ENCODE measurements at places on chromosomes 5 and 9.

- DNase-seq, result no peak
Measured at GRCh38 chr5:20055301-20055700, 67.3 kb upstream of the CDH18 start.

GRCh38 chr9:124735121-124735520 is 36.0 kb downstream of the NR6A1 start:
- no peak for DNase-seq

- DNase-seq, result no peak
Measured at GRCh38 chr9:133233681-133234432, 24.8 kb upstream of the OBP2B start.

DNA sequence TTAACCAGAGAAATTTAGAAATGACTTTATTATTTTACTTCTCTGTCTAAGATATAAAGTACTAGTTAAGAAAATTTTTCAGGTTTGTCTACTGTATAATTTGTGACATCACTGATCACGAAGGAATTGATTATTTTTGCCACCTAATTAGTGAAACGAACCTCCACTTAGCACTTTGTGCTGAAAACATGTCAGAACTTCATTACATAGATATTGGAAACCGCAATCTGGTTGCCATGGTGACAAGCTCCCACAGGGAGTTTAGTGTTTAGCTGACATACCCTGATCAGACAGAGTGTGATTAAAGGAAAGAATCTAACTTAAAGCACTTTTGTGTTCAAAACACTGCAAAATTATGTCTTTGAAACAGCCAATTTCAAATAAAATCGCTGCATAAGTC is 668.4 kb upstream of the CCNG1 start:
- DNase-seq, result no peak

- no peak for DNase-seq
Measured at GRCh38 chr5:42390115-42390514, 33.1 kb upstream of the GHR start.

GRCh38 chr9:136170006-136170901 is 34.7 kb downstream of the LHX3 start:
- peak; percentile 20 for DNase-seq

DNA sequence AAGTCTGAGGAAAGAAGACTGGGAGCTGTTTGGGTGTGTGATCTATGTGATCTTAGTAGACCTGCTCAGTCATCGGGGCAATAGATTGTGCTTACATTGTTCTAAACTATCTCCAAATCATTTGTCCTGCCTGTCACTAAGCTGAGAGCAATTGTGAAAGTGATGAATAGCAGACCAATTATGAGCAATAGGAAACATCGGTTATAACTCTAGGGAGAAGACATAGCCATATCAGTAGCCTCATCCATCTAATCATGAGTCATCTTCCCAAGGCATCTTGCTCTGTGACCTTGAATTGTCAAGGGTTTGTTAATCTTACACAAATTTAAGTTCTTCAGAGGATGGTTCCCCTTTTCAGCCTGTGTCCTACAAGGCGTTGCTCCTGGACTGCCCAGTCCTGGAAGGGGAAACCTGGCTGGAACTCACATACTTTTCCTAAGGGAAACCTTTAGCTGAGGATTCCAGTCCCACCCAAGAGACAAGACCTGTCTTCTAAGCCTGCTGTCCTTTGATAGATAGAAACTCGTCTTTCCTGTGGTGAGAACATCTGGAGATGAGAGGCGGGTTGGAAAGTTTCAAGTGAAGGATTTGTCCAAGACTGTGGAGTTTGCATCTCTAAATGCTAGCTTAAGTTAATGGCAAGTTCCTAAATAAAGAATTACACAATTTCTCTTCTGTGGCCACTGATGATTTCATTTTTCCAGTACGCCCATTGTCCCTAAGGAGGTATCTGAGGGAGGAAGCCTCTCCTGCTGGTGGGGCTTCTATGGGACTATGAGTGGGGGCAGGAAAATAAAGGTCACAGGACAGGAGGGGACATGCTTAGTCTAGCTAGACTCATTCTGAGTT is 53.9 kb upstream of the TRIM32 start:
- DNase-seq, result no peak
